Neural crest cell (in vitro differentiated cells): ENCODE measurements at places on chromosomes 3 and 15.

- H3K4me3 ChIP-seq, result no peak overlapping the region
- DNase-seq, result no peak
- H3K4me1 ChIP-seq, result peaks cover 3% of the 10 kb centered on the region
These were observed 35.0 kb downstream of the KBTBD8 start for GRCh38 chr3:67033079-67033478.

GRCh38 chr3:132535575-132536441, 61.3 kb upstream of the ACKR4 start:
- H3K27me3 ChIP-seq, result no peaks in the 10 kb centered on the region
- no peak overlapping the region for H3K27ac ChIP-seq
- H3K36me3 ChIP-seq, result peaks cover 12% of the 10 kb centered on the region
- no peaks in the 10 kb centered on the region for H3K4me1 ChIP-seq

GRCh38 chr3:73007992-73008712, 11.5 kb downstream of the PPP4R2 start:
- H3K4me1 ChIP-seq, result peaks cover 49% of the 10 kb centered on the region
- H3K36me3 ChIP-seq, result peaks cover 25% of the 10 kb centered on the region
- no peak overlapping the region for H3K4me3 ChIP-seq
- H3K27ac ChIP-seq, result no peak overlapping the region

DNA sequence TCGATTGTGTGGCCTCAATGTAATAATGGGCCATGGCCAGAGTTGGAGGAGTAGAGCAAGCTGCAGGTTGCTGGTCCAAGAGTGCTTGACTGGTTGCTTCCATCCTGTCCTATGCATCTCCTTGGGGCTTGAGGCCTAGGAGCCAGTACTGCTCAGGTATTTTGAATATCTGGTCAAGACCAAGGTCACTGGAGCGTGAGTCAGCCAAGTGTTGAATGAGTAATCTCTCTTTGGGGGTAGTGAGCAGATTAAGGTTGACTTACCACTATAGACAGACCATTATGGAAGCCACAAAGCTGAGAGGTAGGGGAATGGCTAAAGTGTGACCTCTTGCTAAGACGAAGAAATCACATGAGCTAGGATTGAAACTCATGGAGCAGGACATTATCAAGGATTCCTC, 9.4 kb upstream of the PARP6 start:
- no peaks in the 10 kb centered on the region for H3K36me3 ChIP-seq
- DNase-seq, result no peak
- no peak overlapping the region for H3K4me3 ChIP-seq
- no peak overlapping the region for H3K27ac ChIP-seq
- H3K27me3 ChIP-seq, result peaks cover 5% of the 10 kb centered on the region

GRCh38 chr3:197829397-197830045, 38.5 kb downstream of the LRCH3 start:
- H3K4me1 ChIP-seq, result no peaks in the 10 kb centered on the region
- H3K27ac ChIP-seq, result no peak overlapping the region
- H3K27me3 ChIP-seq, result no peaks in the 10 kb centered on the region
- H3K36me3 ChIP-seq, result peaks cover 26% of the 10 kb centered on the region

DNA sequence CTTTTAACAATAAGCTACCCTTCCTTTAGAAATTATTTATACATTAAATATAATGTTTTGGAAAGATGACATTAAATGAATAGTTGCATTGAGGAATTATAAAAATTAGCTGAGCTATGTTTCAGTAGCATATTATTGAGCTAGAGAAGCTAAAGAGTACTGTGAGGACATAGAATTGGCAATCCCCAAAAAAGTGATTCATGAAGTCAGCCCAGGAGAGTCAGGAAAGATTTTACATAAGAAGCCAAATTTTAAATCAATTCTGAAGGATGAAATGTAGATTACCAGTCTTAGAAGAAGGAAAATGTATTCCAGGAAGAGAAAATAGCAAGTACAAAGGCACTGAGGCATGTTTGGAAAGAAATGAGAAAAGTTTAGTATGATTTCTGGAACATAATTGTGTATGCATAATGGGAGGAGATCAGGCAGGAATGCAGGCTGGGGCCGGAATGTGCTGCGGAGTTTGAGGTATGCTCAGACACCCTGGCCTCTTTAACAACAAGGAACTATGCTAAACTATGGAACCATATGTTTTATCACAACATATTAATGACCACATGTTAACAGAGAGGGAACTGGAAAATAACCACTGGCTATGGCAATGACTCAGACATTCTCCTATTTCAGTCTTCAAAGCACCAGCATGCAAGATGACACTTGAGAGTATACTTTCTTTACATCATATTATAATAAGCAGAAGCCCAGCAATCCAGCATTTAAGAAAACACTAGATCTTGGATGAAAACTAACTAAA, 103.3 kb upstream of the COL8A1 start:
- no peak overlapping the region for H3K27ac ChIP-seq
- H3K4me1 ChIP-seq, result peaks cover under 1% of the 10 kb centered on the region
- H3K4me3 ChIP-seq, result no peak overlapping the region
- no peak for DNase-seq
- no peaks in the 10 kb centered on the region for H3K36me3 ChIP-seq
- no peaks in the 10 kb centered on the region for H3K27me3 ChIP-seq

DNA sequence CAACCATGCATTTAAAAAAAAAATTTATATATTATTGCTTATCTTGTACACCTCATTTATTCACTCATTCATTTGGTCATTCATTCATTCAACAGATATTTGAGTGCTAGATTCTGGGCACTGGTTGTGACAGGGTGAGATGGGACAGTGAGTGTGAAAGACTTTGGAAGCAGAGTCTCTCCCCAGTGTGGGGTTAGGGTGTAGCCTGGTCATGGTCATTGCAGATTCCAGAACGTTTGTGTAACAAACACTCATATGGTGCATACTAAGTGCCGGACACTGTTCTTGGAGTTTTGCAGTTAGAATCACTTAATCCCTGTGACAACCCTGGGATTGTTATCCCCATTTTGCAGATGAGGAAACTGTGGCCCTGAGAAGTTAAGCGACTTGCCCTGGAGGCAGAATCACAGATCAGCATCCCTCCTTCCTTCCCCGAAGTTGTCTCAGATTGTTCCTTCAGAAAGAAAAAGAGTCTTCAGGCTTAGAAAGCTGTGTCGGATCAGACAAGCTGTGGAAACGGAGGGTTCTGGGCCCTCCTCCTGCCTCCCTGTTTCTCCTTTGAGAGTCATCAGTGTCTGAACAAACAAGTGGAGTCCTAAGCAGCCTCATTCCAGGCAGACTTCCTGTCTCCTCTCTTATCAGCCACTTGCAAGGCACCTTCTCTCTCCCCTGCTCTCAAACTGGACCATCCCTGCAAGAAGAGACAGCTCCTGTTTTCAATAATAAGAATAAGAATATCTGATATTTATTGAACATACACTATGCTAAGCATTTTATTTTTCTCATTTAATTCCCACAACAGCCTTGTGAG, 6.3 kb downstream of the LOXL1 start:
- no peak overlapping the region for H3K4me3 ChIP-seq
- no peak for DNase-seq
- no peak overlapping the region for H3K27ac ChIP-seq
- H3K4me1 ChIP-seq, result peaks cover 35% of the 10 kb centered on the region

- DNase-seq, result peak; percentile 80
- peak within 1 kb of the TSS; percentile 99 for H3K27ac ChIP-seq
- H3K36me3 ChIP-seq, result peaks cover 14% of the 10 kb centered on the region
- H3K27me3 ChIP-seq, result peaks cover 6% of the 10 kb centered on the region
These were observed at the start of gene PFN2 for GRCh38 chr3:149970716-149971402. Gene PFN2 (minus strand): TSS chr3:149970895. CDS start chr3:149970856, 39 bp downstream.

DNA sequence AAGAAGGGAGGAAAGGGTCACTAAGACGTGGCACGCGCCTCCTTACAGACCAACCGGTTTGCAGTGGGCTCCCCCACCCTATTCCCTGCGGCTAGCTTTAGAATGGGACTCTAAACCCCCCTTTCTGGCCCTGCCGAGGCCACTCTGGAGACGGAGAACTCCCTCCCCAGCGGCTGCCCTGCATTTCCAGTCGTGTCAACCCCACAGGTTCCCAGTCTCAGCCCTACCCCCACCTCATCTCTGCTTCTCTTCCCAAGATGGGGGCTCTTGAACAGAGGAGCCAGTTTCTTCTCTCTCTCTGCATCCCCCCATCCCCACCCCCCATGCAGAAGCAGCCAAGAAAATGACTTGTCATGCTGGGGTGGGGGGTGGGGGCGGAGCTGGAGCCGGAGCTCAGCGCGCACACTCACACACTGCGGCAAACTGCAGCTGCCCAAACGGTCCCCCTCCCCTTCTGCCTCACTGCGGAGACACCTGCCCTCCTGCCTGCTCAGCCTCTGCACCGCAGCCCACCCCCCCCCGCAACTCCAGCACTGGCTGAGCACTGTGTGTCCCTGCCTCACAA, 871 bp downstream of the MAP1A start:
- DNase-seq, result peak; percentile 17
- H3K27ac ChIP-seq, result peak overlapping the region; percentile 69
- peak overlapping the region; percentile 92 for H3K4me3 ChIP-seq
- H3K36me3 ChIP-seq, result peaks cover 29% of the 10 kb centered on the region
- no peaks in the 10 kb centered on the region for H3K27me3 ChIP-seq
- H3K4me1 ChIP-seq, result peaks cover 65% of the 10 kb centered on the region

DNA sequence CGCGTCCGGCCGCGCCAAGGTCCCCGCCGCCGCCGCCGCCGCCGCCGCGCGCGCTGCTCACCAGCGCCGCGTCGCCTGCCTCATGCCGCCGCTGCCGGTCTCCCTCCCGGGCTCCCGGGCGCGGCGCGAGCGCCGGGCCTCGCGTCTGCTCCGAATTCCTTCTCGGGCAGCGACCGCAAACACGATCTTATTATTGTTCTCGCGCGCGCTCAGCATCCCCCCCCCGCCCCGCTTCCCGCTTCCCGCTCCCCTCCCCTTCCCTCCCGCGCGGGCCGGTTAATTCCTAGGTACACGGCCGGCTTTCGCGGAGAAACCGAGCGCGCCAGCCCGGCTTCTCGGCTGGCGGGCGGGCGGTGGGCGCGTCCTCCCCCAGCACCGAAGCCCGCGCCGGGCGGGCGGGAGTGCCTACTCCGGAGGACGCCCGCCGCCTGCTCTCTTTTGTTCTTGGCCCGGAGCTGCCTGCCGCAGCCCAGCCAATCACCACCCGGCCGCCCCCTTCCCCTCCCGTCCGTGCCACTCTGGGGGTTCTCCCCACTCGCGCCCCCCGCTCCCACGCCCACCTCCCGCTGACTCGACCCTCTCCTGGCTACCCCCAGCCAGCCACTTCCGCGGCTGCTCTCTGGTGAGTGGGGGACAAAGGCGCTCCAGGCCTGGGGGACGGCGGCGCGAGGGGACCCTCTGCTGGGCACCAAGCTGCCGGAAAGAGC, at the start of gene HDGFL3:
HDGFL3 (minus strand) TSS at position 164 of the 707 bp plus-strand sequence. CDS start 409 bp downstream, outside the sequence.
- H3K27me3 ChIP-seq, result no peaks in the 10 kb centered on the region
- peak within 1 kb of the TSS; percentile 95 for H3K27ac ChIP-seq
- peak within 1 kb of the TSS; percentile 100 for H3K4me3 ChIP-seq
- peak; percentile 60 for DNase-seq
- H3K36me3 ChIP-seq, result no peaks in the 10 kb centered on the region

- H3K27ac ChIP-seq, result no peak overlapping the region
- DNase-seq, result no peak
- H3K4me1 ChIP-seq, result peaks cover 7% of the 10 kb centered on the region
- no peaks in the 10 kb centered on the region for H3K36me3 ChIP-seq
These were observed 124.8 kb upstream of the C15orf61 start for GRCh38 chr15:67396114-67396513.

DNA sequence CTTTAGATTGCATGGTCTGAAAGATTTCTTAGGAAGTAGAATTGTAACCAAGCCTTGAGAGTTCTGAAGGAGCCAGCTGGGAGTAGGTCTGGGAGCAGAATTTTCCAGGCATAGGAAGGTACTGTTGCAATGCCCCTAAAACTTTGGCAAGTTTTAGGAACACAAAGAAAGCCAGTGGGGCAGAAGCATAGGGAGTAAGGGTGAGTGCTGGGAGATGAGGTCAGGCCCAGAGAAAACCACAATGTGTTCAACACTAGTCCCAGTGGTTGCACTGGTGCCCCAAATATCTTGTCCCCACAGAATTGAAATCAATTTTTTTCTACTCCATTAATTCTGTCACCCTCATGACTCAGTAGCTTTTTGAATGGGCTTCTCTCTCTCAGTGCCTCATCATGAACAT, 120.7 kb upstream of the GALNT15 start:
- H3K36me3 ChIP-seq, result no peaks in the 10 kb centered on the region
- H3K4me1 ChIP-seq, result peaks cover 12% of the 10 kb centered on the region
- no peak overlapping the region for H3K4me3 ChIP-seq
- no peaks in the 10 kb centered on the region for H3K27me3 ChIP-seq
- H3K27ac ChIP-seq, result no peak overlapping the region

GRCh38 chr15:83613714-83614113, 40.2 kb upstream of the ADAMTSL3 start:
- no peaks in the 10 kb centered on the region for H3K36me3 ChIP-seq
- DNase-seq, result no peak
- H3K4me3 ChIP-seq, result no peak overlapping the region
- H3K27ac ChIP-seq, result no peak overlapping the region
- no peaks in the 10 kb centered on the region for H3K27me3 ChIP-seq
- peaks cover 5% of the 10 kb centered on the region for H3K4me1 ChIP-seq

- H3K27ac ChIP-seq, result no peak overlapping the region
- no peak overlapping the region for H3K4me3 ChIP-seq
- H3K27me3 ChIP-seq, result no peaks in the 10 kb centered on the region
- DNase-seq, result no peak
These were observed 11.3 kb downstream of the PRKCI start for GRCh38 chr3:170233530-170233929.

DNA sequence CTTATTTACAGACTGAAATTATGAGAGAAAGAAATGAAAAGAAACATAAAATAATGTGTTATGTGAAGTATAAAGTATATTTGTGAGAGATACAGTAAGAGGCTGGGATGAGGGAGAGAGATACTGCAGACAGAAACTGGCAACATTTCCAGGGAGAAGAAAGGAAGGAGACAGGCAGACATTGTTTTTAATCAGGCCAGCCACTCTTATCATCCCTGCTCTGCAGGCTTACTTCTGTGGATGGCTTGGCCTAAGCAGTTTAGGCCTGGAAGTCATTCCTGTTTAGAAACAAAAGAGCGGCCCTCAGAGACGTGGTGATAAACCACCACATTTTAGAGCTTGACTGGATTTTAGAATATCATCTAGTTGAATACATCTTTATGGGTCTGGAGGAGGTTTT, 12.4 kb downstream of the PCCB start:
- H3K4me1 ChIP-seq, result peaks cover 13% of the 10 kb centered on the region
- no peak overlapping the region for H3K4me3 ChIP-seq
- DNase-seq, result no peak

GRCh38 chr15:59240036-59240435, 33.4 kb downstream of the LDHAL6B start:
- peaks cover 5% of the 10 kb centered on the region for H3K4me1 ChIP-seq
- no peaks in the 10 kb centered on the region for H3K27me3 ChIP-seq
- no peak for DNase-seq
- no peak overlapping the region for H3K4me3 ChIP-seq
- peaks cover 4% of the 10 kb centered on the region for H3K36me3 ChIP-seq

DNA sequence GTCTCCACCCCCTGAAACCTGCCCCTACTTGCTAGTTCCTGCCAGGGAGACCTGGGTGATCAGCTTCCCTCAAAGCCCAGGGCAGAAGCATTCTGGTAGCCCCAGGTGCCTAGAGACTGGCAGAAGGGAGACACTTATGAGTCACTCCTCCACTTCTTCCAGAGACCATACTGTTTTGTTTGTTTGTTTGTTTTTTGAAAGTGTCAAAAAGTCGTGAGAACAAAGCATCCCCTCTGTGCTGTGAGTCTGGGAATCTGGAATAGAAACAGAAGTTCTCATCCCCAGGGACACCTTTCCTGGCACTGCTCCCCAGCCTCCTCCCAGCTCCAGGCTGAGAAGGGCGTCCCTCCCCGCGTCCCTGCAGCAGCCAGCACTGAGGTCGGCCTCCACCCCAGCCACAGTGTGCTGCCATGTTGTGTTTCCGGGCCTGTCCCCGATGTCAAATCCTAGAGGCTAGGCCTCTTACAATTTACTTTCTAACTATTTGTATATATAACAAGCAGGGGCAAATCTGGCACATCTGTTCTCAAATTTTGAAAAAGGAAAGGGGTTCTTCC, 573.0 kb downstream of the RBMS3 start:
- H3K27me3 ChIP-seq, result no peaks in the 10 kb centered on the region
- H3K27ac ChIP-seq, result no peak overlapping the region
- H3K4me3 ChIP-seq, result no peak overlapping the region
- H3K36me3 ChIP-seq, result peaks cover 8% of the 10 kb centered on the region
- DNase-seq, result no peak
